ENCODE measurements at places on chromosomes 7 and 10.
A peak's percentile ranks its signal among the peaks of the same experiment; 100 is the strongest.

GRCh38 chr10:32795598-32796183 is 162.3 kb downstream of the ITGB1 start:
- peak; percentile 33 for DNase-seq

DNA sequence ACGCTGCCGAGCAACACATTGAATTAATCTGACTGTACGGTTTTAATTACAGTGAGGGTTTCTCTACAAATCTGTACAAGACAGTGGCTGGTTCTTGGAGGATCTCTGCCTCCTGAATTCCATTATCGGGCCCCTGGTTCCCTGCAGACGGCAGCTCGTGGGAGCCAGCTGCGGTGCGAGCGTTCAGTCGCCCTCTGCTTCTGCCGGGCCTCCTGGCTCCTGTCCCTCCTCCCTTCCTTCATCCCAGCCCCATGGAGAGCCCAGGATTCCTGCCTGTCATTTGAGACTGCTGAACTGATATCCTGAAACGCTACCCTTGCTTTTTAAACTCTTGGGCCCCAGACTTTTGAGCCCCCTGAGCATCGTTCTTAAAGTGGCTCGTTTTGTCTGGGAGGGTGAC is 6.6 kb upstream of the DLX6 start:
- DNase-seq: no peak

- peak; percentile 73 for DNase-seq
Observed at GRCh38 chr7:7157177-7157886, 25.0 kb upstream of the C1GALT1 start.

DNA sequence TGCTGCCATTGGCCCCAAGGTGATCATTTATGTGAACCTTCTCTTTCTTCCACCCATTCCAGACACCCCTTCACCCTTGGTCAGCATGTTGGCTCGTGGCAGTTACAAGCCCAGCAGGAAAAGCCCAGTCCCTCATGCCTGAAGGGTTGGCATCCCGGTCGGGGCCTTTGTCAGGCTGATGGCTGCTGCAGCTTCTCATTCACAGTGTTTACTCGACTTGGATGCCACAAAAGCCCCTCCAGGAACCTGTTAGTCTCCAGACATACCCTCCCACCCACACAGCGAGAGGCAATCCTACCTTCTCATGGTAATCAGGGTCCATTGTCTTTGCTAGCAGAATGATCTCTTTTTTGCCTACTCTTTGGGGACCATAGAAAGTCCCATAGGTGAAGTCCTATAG is 200.8 kb upstream of the PFKP start:
- no peak for DNase-seq

DNA sequence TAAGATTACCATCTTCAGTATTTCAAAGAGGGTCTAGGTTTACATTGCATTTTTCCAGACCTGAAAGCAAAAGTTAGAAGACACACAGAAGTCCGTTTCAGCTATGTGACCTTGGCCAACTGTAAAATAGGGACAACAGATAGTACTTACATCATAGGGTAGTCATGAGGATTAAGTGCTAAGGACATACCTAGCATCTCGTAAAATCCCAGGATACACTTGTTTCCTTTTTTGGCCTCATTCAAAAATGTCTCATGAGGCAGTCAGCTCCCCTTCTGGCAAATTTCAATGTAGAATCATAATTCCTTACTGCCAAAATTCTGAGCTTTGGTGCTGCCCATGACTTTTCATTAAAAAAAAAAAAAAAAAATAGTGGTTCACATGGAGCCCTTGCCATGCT is 6.4 kb upstream of the DUSP5 start:
- no peak for DNase-seq

GRCh38 chr7:15947754-15948153 is 261.3 kb upstream of the MEOX2 start:
- DNase-seq: no peak

GRCh38 chr7:104127204-104127603 is 80.6 kb downstream of the ORC5 start:
- no peak for DNase-seq

GRCh38 chr7:122886357-122887081 is at the start of gene CADPS2:
CADPS2 (minus strand) TSS chr7:122886460; CDS start chr7:122886337, 123 bp downstream.
- DNase-seq: peak; percentile 96

GRCh38 chr10:126222736-126223511 is 165.4 kb downstream of the ADAM12 start:
- no peak for DNase-seq
